Ovary (tissue), 10 donors: ENCODE measurements at places on chromosomes 3 and 15. TPM values are rescaled to one million over a fixed set of nuclear protein-coding genes. Genes with fewer than 3 reads are reported as not detected.

Gene GOLGA6B
- not detected for polyA plus RNA-seq

Gene TM4SF18
- polyA plus RNA-seq: 7.0 TPM

Gene THPO
- polyA plus RNA-seq: 1.5 TPM

Gene CIB2
- polyA plus RNA-seq: 5.3 TPM

Gene MESP2
- not detected for polyA plus RNA-seq

Gene TGM5
- not detected for polyA plus RNA-seq

Gene MCF2L2
- polyA plus RNA-seq: 0.39 TPM

Gene LCTL
- polyA plus RNA-seq: 0.23 TPM

Gene CEP70
- polyA plus RNA-seq: 15.5 TPM

Gene TP63
- polyA plus RNA-seq: 0.15 TPM

Gene RETNLB
- not detected for polyA plus RNA-seq

Gene MYO1E
- 96.0 TPM for polyA plus RNA-seq

Gene C15orf62
- polyA plus RNA-seq: 0.52 TPM

Gene C15orf61
- polyA plus RNA-seq: 3.2 TPM

Gene EFCAB12
- 0.53 TPM for polyA plus RNA-seq

Gene SLC28A2
- polyA plus RNA-seq: 0.06 TPM
